ENCODE measurements at places on chromosomes 12 and 14. TPM values are rescaled to one million over a fixed set of nuclear protein-coding genes. Genes with fewer than 3 reads are reported as not detected.

- H3K4me1 ChIP-seq: peaks cover 22% of the 10 kb centered on the region
- H3K27ac ChIP-seq: no peak overlapping the region
- H3K36me3 ChIP-seq: peaks cover 2% of the 10 kb centered on the region
- no peaks in the 10 kb centered on the region for H3K27me3 ChIP-seq
These were observed 293.1 kb downstream of the RPAP3 start for GRCh38 chr12:47412601-47413236.

DNA sequence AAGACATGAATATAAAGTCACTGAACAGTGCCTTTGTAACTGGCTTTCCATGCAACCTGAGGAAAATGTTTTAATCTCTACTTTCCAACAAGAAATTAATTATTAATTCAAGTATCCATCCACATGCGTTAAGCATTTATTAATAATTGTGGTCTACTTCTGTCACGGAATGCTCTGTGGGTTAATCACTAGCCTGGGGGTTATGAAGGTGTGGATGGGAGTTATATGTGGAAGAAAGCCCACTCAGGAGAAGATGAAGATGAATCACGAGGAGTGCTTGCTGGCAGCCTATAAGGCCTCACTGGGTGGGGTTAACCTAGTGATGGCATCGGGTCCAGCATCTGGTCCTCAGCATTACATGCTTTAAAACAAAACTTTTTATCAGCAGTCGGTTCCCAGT lies 99.5 kb upstream of the AVPR1A start:
- H3K27ac ChIP-seq: no peak overlapping the region
- DNase-seq: no peak
- H3K27me3 ChIP-seq: no peaks in the 10 kb centered on the region
- no peaks in the 10 kb centered on the region for H3K4me1 ChIP-seq
- no peak overlapping the region for H3K4me3 ChIP-seq

GRCh38 chr14:53055003-53055402 lies 98.1 kb downstream of the DDHD1 start:
- H3K27ac ChIP-seq: no peak overlapping the region
- H3K36me3 ChIP-seq: peaks cover 29% of the 10 kb centered on the region
- no peak overlapping the region for H3K4me3 ChIP-seq
- H3K4me1 ChIP-seq: peaks cover 4% of the 10 kb centered on the region
- H3K27me3 ChIP-seq: no peaks in the 10 kb centered on the region

GRCh38 chr14:28690029-28690692 lies 76.4 kb upstream of the FOXG1 start:
- no peaks in the 10 kb centered on the region for H3K36me3 ChIP-seq
- DNase-seq: no peak
- H3K4me3 ChIP-seq: no peak overlapping the region
- H3K27ac ChIP-seq: no peak overlapping the region
- H3K4me1 ChIP-seq: no peaks in the 10 kb centered on the region

Gene SCN8A
- total RNA-seq: 2.3 TPM

GRCh38 chr14:56891226-56891625 lies 80.9 kb upstream of the OTX2 start:
- no peak overlapping the region for H3K27ac ChIP-seq
- H3K4me1 ChIP-seq: no peaks in the 10 kb centered on the region
- H3K36me3 ChIP-seq: no peaks in the 10 kb centered on the region
- no peak overlapping the region for H3K4me3 ChIP-seq
- peaks cover 35% of the 10 kb centered on the region for H3K27me3 ChIP-seq

Gene SERPINA10
- not detected for total RNA-seq

DNA sequence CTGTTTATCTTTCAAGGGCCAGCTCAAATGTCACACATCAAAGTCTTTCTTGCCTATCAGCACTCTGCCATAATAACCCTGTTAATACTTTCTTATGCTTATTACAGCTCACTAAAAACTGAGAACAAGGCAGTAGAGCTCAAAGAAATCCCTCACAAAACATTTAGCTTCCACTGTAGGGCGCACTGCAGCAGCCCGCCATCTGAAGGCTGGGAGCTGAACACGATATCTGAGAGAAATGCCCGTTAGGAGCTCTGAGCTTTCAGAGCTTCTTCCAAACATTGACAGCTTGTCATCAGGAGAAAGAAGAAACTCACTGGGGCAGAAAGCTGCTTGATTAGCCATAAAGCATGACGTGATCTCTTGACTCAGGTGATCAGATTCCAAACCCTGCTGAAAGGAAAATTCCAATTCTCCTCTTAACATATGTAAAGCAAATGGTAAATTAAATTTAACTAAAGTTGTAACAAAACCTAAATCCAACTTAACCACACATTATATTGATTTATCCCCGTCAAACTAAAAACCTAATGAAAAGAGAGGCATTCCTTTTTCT lies 175.7 kb downstream of the C12orf50 start:
- no peak overlapping the region for H3K4me3 ChIP-seq
- H3K4me1 ChIP-seq: no peaks in the 10 kb centered on the region
- H3K27ac ChIP-seq: no peak overlapping the region
- no peaks in the 10 kb centered on the region for H3K36me3 ChIP-seq

DNA sequence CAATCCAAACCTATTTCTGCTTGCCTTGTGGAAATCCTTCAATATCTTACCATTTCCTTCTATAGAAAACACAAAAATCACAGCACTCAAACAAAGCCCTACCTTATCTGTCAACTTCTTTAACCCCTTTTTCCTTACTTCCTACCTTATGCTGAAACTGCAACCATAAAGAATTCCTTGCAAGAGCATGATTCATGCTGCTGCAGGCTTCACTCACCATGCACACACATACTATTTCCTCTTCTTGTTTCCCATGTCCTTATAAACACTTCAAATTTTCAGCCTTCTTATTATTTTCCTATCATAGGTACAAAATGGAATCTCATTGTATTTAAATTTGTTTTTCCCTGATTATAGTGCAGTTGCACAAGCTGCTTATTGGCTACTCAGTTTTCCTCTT lies 23.3 kb downstream of the LMNTD1 start:
- no peak overlapping the region for H3K4me3 ChIP-seq
- H3K36me3 ChIP-seq: no peaks in the 10 kb centered on the region
- no peak for DNase-seq
- H3K27me3 ChIP-seq: peaks cover 6% of the 10 kb centered on the region
- H3K4me1 ChIP-seq: no peaks in the 10 kb centered on the region

Gene ENDOU
- total RNA-seq: not detected

Gene TAS2R14
- total RNA-seq: 1.8 TPM

Gene NTF3
- total RNA-seq: not detected

Gene VWF
- not detected for total RNA-seq

DNA sequence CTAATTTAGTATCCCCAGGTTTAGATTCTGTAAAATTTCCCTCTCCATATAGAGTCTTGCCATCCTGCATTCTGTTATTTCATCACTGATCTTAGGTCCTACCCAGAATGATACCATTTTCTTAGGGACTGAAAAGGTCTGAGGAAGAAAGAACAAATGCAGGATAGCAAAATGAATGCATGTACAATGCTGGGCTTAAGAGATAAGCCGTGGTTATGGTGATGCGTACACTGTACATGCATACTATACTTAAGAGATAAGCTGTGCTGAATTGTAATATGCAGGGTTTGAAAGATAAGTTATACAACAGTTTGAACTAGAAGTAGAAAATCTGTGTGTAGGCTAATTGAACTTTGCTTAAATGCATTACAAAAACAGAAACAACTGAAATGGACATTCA lies 416.2 kb downstream of the C12orf50 start:
- no peak for DNase-seq
- H3K4me1 ChIP-seq: no peaks in the 10 kb centered on the region
- H3K27me3 ChIP-seq: no peaks in the 10 kb centered on the region
- H3K36me3 ChIP-seq: no peaks in the 10 kb centered on the region
- no peak overlapping the region for H3K27ac ChIP-seq

Gene CLEC6A
- total RNA-seq: not detected

Gene KLRC4
- 33.7 TPM for total RNA-seq

DNA sequence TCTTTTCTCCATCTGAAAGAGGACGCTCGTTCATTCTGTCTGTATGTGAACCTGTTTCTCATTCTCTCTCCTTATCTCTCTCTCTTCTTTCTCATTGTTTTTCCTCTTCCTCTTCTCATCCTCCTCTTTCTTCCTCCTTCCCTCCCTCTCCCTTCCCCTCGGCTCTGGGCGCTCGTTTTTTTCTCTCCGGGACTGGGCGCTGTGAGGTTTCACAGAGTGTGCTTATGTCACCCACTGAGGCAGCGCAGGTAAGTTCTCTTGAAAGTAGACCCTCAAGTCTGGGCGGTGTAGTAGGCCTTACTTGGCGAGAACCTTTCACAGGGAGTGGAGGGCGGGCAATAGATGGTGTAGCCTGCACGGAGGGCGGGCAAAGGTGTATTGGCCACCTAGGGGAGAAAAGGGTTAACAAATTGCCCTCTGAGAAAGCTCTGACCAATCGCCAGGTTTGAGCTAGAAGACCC lies 4.5 kb upstream of the SIX1 start:
- peak overlapping the region; percentile 52 for H3K27ac ChIP-seq
- no peak overlapping the region for H3K4me3 ChIP-seq
- no peak for DNase-seq
- peaks cover 2% of the 10 kb centered on the region for H3K36me3 ChIP-seq
- H3K27me3 ChIP-seq: peaks cover 93% of the 10 kb centered on the region

DNA sequence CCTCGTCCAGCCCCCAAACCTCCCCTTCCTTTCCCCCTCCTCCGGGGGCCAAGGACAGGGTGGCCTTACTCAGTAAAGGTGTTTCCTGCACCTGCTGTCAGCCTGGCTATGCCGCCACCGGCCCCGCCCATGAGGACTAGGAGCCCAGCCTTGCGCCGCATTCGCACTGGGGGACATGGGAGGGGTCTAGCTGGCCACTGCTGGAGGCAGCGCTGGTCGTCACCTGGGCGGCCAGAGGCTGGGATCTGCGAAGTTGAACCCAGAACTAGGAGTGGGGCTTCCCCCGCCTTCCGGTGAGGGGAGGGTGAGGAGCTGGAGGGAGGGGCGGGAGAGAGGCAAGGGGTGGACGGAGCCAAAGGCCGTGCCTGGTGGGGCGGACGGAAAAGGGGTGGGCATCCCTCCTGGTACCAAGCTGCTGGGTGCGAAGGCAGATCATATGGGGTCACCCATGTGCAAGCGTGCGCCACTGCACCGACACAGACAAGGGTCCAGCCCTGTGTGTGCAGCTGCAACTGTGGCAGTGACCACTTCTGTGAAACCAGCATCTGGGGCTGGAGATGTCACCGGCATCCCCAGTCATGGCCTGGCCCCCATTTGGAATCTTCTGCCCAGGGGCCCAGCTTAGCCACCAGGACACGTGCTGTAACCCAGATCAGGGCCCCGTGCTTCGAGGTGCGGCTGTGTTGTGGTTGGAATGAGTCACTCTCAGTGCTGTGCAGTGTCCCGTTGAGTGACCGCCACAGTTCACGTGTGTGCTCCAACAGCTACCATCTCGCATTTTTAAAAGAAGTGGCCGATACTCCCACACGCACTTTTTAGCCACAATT lies 8.5 kb downstream of the AMN start:
- H3K4me3 ChIP-seq: no peak overlapping the region
- peaks cover 6% of the 10 kb centered on the region for H3K4me1 ChIP-seq
- DNase-seq: no peak
